NCI-H1694 (cell line): ENCODE measurements at places on chromosomes 5 and 9.

- DNase-seq: no peak
These were observed 75.3 kb upstream of the SV2C start for GRCh38 chr5:76007904-76008303.

DNA sequence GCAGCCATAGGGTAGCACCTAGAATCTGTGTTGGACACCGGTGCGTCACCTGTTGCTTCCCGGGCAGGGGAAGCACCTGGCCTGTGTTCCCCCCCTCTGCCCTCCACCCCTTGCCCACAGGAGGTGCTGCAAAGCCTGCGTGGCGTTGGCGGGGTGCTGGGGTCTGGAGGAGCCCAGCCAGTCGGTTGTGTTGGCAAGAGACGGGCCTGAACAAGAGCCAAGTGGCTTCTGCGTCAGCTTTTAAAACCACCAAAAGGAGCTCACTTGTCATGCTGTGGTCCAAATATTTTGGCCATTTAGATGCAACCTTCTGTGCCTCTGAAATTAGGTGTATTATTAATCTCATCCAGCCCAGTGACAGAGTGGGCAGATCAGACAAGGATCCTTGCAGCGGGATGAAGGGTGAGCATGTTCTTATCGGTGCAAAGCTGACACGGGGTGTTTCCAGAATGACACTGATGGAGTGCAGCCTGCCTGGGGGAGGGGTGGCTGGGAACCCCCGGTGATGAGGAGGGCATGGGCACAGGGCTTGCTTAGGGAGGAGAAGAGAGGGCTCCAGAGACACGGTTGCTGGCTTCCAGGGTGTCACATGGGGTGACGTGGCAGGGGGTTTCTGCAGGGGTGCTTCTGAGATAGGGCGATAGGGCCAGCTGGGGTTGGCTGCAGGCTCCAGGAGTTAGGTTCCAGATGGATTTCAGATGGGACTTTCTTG is 9.7 kb upstream of the RXRA start:
- no peak for DNase-seq

GRCh38 chr9:137070201-137070905 is at the start of gene SAPCD2:
SAPCD2 (minus strand) TSS chr9:137070557; CDS start chr9:137070460, 97 bp downstream.
- DNase-seq: peak; percentile 78

- no peak for DNase-seq
These were observed 155.7 kb upstream of the EFNA5 start for GRCh38 chr5:107826311-107827000.

GRCh38 chr5:166433679-166434078 is 1857.8 kb upstream of the WWC1 start:
- no peak for DNase-seq

- no peak for DNase-seq
These were observed 61.8 kb upstream of the TBC1D2 start for GRCh38 chr9:98317134-98317857.
